ENCODE measurements at places on chromosomes 7 and 10. TPM values are rescaled to one million over a fixed set of nuclear protein-coding genes. Genes with fewer than 3 reads are reported as not detected.

GRCh38 chr10:45376371-45376801 is 2.4 kb downstream of the ALOX5 start:
- DNase-seq, result no peak

- no peak for DNase-seq
These were observed 33.4 kb upstream of the WDFY4 start for GRCh38 chr10:48651293-48651692.

DNA sequence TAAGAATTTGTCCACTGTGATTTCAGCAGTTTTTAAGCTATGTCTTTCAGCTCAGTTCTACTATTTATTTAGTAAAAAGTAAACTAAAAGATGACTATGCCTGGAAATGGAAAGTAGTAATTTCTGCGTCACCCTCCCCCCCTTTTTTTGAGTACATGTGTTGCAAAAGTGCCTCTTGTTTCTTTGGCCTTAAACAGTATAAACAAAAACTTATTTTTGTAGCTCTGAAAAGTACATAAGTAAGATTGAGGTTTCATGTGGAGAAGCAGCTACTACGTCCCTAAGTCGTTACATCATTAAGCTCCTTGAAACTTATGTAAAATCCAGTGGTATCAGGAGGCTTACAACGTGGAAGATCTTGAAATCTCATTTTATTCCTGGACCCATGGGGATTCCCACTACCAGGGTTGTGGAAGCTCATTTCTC is 46.3 kb upstream of the HBP1 start:
- no peak for DNase-seq

DNA sequence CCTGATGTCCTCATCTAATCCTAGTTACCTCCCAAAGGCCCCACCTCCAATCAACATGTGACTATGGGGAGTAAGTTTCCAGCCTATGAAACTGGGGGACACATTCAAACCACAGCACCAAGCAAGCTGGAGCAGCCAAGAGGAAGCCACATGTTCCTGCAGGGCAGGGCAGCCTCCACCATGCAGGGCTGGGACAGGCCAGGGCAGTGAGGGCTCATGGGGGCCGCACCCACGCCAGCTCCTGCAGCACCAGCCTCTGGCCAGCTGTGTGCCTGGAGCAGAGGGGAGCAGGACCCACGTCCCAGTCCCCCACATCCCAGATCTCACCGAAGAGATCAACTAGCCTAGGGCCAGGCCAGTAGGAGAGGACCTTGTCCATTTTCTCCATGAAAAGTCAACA is 85.9 kb upstream of the INSIG1 start:
- DNase-seq, result no peak

- DNase-seq, result no peak
These were observed 16.5 kb downstream of the MDH2 start for GRCh38 chr7:76064208-76064970.

Gene ECHDC3
- 3.7 TPM for total RNA-seq

Gene CNNM1
- total RNA-seq, result not detected

Data from endothelial cell of umbilical vein (primary cell).